Jurkat, Clone E6-1 (cell line): ENCODE measurements at places on chromosomes 4 and X.

DNA sequence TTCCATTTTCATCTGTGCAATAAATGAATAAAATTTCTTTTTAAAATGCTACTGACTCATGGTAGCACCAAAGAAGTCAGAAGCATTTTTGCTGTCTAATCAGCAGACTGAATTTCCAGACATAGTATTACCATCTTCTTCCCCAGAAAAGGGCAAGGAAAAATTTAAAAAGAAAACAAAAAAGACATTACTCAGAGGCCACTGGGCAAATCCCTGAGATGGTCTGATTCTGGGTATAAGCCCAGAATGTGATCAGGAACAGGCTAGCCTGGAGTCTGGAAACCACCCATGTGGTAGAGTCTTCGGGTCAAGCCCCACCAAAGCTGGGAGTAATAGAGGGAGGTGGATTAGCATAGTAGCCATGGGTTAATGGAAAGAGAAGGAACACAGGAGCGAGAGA lies 342.8 kb downstream of the FBXW7 start:
- no peak for DNase-seq

DNA sequence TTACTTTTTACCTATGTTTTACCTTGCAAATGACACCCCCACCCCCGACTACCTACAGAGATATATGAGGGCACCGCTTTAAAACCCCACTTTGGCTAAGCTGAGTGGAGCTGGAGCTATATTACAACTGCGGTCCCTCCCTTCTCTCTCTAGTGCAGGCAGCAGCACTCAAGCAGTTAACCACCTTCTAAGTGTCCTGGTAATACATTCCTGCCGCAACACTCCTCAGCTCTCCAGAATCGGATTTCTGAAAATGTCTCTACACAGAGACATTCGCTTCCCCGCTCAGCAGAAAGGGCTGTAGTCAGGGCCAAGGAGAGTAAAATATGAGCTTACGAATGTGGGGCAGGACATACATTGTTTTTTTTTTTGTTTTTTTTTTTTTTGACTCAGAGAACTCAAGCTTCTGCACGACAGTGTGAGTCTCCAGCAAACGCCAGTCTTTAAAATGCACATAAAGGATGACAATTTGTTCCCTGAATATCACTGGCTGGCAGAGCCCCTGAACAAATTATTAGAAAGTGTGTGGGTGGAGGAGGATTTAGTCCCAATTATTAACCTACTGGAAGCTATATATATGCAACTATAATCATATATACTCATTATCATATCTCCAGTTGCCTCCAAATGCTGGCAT lies 287.0 kb upstream of the TET2 start:
- DNase-seq = no peak

GRCh38 chr4:110198435-110199416 lies at the start of gene ELOVL6:
TSS of gene ELOVL6 (minus strand) at chr4:110198615. CDS start at chr4:110198335, 280 bp downstream.
- DNase-seq = no peak

DNA sequence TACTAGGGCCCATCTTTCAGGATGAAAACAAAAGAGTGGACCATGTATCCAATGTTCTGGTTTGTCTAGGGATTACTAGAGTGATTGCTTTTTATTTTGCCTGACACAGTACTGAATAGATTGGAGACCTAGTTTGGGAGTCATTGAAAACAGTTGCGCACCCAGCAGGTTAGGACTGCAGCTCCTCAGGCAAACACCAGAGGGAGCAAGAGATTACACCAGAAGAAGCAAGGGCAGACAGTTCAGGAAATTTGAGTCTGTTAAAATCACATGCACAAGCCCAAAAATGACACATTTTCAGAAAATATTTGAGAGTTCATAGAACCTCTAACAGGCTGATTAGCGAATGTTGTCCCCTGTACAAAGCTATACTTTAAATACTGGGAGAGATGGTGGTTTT lies 55.6 kb downstream of the CYLC1 start:
- peak; percentile 2 for DNase-seq

GRCh38 chrX:110847334-110847733 lies 51.7 kb upstream of the CHRDL1 start:
- peak; percentile 52 for DNase-seq

DNA sequence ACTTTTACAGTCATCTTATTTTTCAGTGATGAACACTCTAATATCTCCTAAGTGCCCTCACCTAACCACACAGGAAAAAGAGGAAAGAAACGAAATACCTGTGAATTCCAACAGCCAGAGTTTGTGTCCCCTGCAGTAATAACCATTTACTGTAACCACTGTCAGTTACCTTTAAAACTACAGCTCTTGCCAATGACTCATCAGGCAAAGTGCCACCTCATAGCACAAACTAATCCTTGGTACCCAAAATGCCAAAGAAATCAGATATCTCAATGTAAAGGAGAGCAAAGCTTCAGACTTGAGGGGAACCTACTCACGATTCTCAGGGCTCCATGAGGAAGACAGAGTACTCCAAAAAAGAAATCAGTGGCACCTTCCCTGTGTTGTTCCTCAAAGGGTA lies 146.5 kb downstream of the NDST3 start:
- DNase-seq = no peak

DNA sequence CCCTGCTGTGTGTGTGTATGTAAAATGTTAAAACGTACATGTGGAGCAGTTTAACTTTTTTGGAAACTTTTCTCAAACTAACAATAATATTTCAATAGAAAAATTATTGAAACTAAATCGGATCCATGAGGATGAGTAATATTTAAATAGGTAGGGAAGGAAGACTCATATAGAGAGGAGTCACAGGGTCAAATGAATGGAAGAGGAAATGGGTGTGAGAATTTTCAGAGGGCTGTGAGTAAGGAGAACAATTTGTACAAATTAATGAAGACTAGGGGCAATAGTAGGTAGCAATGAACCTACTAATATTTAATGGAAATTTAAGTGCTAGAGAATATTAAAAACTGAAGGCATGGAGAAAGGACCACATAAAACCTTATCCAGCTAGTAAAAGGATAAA lies 290.7 kb upstream of the PCDH18 start:
- DNase-seq = no peak

DNA sequence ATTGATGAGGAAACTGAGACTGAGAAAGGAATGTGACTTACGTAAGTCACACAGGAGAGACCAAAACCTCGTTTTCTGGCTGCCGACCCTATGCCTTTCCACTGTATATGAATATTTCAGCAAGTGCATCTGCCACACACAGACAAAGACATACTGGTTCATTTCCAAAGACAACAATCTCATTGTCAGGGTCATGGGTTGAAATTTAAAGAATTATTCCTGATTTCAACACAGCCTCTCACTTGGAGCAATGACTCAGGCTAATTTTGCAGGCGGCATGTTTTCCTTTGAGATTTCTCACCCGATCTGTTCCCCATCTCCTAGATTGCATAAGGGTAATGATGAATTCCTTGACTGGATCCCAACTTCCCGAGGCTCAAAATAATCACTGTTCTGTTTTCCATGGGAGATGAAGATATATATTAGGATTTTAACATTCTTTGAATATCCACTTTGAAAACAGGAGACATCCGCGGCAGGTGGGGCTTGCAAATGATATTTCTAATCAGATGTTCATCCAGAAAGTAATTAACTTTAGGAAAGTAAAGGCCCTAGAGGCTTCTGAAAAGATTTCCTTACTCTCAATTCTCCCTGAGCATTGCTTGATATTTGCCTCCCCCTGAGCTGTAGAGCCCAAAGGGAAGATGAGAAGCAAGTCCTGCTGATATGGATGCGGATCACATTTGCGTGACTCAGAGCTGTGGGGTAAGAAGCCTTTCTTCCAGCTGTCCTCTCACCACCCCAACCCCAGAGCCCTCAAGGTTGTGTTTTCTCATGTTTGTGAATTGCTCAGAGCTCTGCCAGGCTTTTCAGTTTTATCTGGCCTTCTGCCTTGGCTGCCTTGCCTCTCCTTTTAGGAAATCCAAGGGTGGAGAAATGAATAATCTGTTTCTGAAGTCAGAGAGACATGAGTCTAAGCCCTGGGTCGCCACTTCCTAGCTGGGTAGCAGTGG lies 361.1 kb upstream of the BOD1L1 start:
- DNase-seq = no peak

GRCh38 chr4:103050736-103051436 lies 25.7 kb downstream of the SLC9B2 start:
- DNase-seq = no peak

DNA sequence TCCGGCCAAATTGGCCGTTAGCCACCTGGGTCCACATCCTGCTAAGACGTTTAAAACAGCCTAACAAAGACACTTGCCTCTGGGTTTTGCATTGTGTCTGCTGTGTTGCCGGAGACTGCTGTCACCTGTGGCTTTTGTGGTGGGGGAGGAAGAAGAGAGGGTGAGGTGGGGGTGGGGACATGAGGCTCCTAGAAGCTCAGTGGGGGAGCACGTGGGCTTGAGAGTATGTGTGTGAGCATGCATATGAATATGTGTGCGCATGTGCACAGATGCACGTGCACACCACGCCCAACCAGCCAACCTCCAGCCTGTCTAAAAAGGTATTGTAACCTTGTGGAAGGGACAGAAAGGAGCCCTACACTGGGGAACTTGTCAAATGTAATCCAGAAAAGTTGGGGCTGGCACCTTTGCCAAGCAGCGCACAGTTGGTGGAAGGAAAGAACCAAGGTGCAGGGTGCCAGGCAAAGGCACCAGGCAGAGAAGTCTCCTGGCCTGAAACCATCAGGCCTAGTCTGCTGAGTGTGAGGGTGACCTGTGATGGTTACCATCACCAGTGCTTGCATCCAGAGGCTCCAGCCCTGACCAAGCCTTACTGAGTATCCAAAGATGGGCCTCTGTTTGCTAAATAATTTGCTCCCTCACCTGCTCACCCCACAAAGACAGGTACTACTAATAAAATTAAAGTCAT lies 10.1 kb upstream of the SASH3 start:
- DNase-seq = peak; percentile 97

GRCh38 chrX:119573840-119574393 lies 446 bp upstream of the UBE2A start:
- peak; percentile 6 for DNase-seq

DNA sequence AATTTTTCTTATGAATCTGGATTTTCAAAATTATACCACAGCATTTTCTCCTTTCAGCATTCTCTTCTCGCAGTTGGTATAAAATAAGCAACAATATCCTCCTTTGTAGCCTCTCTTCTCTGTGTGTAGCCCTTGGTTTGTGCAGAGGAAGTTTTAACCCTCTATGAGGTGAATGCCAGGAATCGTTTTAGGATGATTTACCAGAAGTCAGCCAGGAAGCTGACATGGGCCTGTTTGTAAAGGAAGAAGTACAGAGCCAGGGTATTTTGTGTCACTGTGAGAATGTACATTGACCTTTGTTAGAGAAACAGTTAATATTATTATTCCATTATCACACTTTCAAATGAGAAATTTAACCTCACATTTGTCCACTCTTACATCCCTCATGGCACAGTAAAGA lies 88.9 kb upstream of the RPL34 start:
- DNase-seq = no peak

GRCh38 chr4:1556541-1557220 lies 127.4 kb downstream of the FAM53A start:
- DNase-seq = no peak

- DNase-seq = no peak
Measured at GRCh38 chrX:28022371-28022770, 41.1 kb upstream of the DCAF8L1 start.

- DNase-seq = no peak
Measured at GRCh38 chrX:68249401-68249831, 183.9 kb downstream of the OPHN1 start.

- DNase-seq = no peak
Measured at GRCh38 chr4:52996261-52997131, 134.4 kb downstream of the RASL11B start.

DNA sequence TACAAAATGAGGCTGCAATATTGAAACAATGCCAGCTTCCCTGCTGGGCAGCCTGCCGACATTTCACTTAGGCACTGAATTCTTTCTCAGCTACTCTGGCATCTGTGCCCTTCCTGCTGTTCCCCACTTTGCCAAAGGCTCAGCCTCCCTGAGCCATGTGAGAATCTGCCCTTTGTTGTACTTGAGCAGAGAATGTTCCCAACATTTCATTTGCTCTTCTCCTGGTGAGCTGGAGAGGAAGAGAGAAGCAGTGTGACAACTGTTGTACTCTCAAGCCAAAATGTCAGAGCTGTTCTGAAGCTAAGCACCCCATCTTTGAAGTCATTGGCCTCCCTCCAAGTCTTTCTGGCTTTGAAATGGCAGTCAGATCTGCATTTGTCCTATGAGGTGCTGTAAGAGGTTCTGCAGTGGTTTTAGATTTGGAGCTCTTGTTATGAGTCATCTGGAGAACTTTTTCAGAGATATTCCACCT lies 32.5 kb downstream of the LANCL3 start:
- peak; percentile 5 for DNase-seq

DNA sequence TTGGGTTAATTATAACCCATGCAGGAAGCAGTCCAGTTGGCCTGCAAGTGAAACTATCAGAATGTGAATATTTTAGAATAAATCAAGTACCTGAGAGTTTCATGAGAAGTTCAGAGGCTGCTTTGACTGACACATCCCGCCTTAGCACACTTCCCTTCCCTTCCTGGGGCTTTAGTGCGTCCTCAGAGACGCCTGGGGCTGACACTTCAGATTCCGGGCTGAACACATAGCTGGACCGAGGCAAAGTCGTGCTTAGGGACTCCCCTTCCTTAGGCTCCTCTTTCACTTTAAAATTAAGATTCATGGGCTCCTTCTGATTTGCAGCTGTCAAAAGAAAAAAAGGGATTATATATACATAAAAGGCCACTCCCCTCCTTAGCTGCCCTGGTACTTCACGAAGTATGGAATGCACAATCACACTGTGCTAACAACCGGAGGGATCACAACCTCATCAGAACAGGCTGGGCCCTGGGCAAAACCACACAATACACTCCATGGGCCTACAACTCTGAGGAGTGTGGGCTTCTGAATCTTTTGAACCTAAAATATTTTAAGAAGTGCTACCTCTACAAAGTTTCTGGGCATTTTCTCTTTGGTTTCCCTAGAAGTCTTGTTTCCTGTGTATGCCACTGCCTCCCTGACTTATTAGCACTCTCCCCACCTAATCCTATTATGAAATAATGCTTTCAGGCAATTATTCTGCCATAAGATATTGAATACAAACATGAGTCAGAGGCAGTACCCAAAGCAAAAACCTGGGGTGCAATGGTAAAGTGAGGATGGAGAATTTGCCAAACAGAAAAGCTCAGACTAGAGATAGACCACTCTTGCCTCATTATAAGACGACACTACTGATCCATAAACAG lies 68.2 kb downstream of the ZNF827 start:
- DNase-seq = no peak

GRCh38 chrX:142804085-142804484 lies 221.6 kb upstream of the SPANXN4 start:
- no peak for DNase-seq

GRCh38 chr4:150135134-150135772 lies 57.0 kb downstream of the DCLK2 start:
- no peak for DNase-seq
